ENCODE measurements at places on chromosomes 11 and 22.
A peak's percentile ranks its signal among the peaks of the same experiment; 100 is the strongest.

DNA sequence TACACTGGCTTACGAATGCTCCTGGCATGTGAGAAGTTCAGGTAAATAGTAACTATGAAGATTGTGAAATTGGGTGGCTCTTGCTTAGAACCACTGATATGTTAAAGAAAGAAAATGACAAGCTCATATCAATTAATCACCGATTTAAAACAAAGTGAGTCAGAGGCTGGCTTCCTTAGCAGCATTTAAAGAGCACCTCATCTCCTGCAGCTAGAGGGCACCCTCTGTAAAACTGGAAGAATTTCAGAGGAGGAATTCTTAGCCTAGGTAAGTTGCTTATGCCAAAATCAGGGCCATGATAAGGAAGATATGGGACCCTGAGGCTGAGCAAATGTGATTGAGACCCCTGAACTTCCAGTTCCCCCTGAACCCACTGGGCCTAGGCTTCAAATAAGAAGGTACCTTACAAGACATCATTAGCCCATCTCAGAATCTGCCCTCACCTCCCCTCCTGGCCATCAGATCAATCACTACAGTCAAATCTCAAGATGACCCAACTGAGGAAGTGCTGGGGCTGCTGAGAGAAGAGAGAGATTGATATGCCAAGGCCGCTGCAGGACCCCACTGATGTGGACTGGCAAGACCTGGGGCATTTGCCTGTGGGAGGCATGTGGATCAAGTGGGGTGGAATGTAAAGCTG, 8.6 kb upstream of the CD3E start:
- no peak for DNase-seq

- no peak for DNase-seq
Observed at GRCh38 chr22:30296833-30297232, 7.5 kb upstream of the CASTOR1 start.

- DNase-seq = peak; percentile 49
Observed at GRCh38 chr11:32792948-32793475, 1.4 kb downstream of the CCDC73 start.

DNA sequence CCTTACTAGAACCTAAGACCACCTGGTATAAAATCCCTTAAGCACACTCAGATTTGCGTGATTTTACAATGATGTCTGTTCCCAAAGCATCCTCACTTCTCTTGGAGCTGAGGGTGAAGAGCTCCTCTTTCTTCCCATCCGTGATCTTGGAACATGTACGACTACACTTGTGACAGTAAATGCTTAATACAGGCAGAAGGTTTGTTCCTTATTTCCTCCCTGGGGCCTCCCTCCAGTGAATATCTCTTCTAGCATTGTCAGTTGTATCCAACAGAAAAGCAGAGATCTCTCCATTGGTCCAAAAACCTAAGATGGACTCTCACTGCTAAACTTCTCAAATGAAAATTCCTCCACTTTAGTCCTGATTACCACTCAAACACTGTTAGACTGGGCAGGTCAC, 103.6 kb upstream of the VPREB1 start:
- no peak for DNase-seq

DNA sequence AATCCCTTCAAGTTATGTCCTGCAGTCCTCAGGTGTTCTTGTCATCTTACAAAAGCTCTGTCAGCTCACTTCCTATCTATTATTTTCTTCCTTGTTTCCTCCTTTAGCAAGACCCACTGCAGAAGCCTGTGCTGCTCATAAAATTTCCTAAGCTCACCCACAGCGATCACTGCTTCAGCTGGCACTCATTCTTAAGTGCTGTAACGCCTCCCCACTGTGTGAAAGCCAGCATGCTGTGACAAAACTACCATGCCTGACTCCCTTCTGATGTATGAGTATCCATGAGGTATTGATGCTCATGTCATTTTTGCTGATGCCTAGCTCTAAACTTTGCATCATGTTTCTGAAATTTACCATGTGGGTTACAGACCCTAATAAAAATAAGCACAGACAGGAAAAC, 41.5 kb upstream of the CNTN5 start:
- DNase-seq = no peak

DNA sequence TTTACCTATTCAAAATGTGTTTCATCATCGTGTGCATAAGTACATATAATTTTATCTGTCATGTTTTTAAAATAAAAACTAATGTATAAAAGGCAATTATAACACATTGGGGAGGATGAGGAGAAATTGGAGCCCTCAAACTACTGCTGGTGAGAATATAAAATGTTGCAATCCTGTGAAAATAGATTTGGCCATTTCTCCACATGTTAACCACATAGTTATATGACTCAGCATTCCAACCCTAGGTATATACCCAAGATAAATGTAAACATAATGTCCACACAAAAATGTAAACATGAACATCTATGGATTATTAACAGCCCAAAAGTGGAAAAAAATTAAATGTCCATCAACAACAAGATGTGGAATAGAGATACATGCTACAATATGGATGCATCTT, 928.0 kb upstream of the FAT3 start:
- no peak for DNase-seq

DNA sequence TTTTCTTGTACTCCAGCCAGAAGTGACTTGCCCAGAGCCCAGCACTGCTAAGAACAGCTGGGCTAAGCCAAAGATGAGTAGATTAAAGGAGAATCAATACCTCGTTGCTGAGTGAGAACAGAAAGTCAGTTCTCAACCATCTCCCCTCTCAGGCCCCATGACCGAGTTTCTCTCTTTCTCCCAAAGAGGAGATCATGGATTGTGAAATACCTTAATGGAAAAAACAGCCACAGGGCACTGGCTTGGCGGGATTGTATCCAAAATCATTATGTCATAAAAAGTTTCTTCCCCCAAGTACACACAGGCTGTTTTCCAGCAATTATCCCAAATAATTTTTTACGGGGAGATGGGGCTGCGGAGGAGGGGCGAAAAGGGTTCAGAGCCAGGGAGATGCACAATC, 111.8 kb upstream of the TMEM45B start:
- DNase-seq = no peak

DNA sequence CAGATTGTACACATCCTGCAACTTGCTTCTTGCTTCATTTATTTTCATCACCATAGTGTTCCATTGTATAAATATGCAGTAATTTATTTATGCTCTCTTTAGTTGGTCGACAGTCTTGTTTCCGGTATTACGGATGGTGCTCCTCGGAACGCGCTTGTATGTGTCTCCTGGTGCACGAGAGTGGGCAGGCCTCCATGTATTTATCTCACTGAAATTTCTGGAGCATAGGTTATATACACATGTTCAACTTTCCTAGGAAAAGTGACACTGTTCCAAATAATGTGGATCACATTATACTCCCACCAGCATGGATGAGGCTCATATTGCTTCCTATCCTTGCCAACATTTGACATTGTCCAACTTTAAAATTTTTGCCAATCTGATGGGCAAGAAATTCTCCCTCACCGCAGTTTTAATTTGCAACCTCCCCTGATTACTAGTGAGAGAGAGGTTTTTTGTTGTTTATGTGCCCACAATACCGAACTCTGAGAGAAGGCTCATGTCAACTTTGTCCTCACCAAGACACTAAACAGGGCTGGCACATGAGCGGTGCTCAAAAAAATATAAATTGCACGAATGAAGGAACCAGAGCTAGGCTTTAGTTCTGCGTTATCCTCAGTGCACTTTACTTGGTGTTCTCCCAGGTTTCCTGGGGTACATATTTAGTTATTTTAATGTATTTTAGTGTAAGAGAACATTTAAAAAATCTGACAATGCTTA, 3.8 kb downstream of the CSNK2A3 start:
- no peak for DNase-seq

GRCh38 chr11:36411202-36411640, 98.9 kb downstream of the TRAF6 start:
- DNase-seq = no peak

- DNase-seq = no peak
Observed at GRCh38 chr11:129331217-129331616, 44.4 kb upstream of the BARX2 start.

- no peak for DNase-seq
Observed at GRCh38 chr11:58629857-58630256, 7.4 kb downstream of the CNTF start.

DNA sequence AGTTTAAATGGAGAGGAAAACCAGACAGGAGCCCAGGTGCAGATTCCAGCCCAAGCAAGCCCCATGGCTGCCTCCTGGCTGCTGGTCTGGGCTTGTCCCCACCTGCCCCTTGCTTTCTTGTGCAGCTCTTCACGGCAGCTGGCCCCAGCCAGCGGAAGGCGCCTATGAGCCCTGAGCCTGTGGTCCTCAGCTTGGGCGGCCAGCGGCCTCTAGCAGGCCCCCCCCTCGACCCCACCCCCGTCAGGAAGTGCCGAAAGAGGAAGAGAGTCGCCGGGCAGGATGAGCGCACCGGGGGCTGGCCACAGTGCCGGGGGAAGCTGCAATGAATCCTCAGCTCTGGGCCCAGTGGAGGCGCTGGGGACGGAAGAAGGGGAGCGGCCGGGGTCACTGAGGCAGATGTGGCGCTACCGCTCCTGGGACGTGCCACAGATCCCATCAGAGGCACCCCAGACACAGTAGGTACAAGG, 2.1 kb upstream of the DGKZ start:
- no peak for DNase-seq

DNA sequence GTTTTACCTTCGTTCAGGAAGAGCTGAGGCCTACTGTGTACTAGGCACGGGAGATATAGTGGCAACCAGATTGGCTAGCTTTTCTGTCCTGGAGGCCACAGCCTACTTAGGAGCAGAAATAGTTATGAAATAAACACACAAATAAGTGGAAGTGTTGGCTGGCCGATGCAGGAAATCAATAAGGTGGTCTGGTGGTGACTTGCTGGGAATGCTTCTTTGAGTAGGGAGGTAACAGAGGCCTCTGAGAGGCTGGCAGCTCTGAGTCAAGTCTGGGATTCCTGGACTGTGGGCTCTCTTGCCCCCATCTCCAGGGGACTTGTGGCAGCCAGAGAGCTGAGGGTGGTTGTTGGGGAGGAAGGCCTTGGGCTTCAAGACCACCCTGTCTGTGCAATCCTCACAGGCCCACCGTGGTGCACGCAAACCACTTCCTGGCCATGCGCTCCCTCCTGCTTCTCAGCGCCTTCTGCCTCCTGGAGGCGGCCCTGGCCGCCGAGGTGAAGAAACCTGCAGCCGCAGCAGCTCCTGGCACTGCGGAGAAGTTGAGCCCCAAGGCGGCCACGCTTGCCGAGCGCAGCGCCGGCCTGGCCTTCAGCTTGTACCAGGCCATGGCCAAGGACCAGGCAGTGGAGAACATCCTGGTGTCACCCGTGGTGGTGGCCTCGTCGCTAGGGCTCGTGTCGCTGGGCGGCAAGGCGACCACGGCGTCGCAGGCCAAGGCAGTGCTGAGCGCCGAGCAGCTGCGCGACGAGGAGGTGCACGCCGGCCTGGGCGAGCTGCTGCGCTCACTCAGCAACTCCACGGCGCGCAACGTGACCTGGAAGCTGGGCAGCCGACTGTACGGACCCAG, 4.1 kb downstream of the SERPINH1 start:
- no peak for DNase-seq

DNA sequence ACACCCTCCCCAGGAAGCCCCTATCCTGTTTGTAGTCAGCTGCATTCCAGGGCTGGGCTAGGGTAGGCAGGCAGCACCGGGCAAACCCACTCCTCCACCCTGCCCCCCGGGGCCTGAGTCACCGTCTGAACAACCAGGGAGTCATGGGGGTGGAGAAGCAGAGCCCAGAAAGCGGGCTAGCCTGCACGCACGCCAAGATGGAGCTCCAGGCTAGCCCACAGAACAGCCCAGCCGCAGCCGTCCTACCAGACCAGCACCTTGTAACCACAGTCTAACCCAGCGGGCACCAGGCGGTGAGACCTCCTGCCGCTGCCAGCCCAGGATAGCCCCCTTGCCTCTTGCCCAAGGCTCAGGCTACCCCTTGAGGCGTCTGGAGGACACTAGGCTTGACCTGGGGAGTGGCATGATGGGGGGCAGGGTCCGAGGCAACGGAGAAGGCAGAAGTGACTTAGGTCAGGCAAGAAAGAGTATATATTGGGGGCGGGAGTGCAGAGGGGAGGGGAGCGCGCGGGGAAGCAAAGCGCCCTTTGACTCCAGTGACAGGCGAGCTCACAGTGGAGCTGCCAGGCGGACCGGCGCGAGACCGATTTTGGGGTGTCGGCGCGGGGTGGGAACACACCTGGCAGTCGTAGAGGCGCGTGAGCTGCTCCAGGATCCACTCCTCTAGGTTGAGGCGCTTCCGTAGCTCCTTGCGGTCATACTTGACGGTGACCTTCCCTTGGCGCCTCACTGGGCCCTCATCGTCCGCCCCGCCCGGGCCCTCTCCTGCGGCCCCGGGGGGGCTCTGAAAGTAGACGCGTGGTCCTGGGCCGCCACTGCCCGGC, 734 bp downstream of the PPP1R14B start:
- DNase-seq = peak; percentile 84

- no peak for DNase-seq
Observed at GRCh38 chr11:126339863-126340434, 15.5 kb upstream of the ST3GAL4 start.

DNA sequence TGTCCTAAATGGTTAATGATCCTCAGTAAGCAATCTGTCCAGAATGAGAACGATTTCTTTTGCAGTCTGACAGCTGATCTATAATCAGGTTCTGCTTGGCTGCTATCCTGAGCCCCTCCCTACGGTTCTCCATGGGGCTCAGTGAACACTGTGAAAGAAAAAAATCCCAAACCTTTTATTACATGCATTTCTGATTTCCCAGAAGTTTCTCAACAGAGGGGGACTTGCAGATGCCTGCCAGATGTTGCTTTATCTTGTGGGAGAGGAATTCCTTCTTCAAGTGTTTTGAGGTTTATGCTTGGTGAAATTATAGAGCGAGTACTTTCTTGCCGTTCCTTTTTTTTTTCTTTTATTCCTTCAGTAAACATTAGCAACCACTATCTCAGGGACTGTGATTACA, 531.9 kb upstream of the ISX start:
- no peak for DNase-seq

DNA sequence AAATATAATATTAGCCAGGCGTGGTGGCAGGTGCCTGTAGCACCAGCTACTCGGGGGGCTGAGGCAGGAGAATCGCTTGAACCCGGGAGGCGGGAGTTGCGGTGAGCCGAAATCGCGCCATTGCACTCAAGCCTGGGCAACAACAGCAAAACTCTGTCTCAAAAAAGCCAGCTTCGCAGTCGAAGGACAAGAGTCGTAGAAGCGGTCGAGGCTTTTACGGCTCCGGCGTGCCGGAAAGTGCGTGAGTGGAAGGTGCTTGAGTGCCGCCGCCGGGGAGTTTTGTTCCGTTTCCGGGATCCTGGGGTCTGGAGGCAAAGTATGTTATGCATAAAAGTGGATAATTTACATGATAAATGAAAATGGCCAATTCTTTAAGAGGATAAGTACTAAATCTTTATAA, 43.6 kb downstream of the SYN3 start:
- no peak for DNase-seq

DNA sequence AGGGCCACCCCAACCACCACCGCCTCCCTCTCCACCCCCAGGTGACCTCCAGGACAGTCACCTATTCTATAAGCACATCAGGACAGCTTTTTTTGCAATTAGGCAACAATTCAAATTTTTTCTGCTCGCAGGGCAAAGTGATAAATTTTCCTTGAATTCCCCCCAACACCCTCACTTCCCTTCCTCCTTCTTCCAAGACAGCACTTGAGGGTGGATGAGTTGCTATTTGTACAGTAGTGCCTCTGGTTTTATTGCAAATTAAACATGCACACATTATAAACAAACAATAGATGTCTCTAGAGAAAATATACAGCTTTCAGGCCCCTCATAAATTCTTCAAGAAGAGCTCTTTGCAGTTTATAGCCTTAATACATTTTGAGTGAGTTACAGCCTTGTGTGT, 80.9 kb upstream of the USP47 start:
- DNase-seq = no peak

GRCh38 chr11:98194611-98195010, 826.1 kb upstream of the CNTN5 start:
- no peak for DNase-seq
